ENCODE measurements at places on chromosomes 11 and 22.

DNA sequence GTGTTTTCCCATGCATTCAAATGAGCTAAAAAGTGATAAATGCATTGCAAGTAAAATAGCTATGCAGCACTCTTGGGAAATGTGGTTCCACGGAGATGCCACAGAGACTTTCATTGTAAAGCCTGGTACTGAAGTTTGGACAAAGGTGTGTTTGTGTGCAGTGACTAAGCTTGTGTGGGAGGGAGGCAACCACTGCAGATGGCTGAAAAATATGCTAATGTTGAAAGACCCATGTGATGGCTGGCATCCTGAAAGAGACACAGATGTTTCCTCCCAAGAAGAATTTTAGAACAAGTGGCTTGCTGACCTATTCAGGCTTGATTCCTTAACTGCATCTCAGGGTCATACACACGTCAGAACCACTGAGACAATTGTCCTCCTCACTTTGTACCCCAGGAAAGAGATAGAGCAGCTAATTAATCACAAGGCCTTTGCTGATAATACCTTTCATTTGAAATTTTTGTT, 73.8 kb downstream of the FAM76B start:
- no peak for DNase-seq

GRCh38 chr11:67269401-67270255, 3.4 kb downstream of the GRK2 start:
- DNase-seq = no peak

DNA sequence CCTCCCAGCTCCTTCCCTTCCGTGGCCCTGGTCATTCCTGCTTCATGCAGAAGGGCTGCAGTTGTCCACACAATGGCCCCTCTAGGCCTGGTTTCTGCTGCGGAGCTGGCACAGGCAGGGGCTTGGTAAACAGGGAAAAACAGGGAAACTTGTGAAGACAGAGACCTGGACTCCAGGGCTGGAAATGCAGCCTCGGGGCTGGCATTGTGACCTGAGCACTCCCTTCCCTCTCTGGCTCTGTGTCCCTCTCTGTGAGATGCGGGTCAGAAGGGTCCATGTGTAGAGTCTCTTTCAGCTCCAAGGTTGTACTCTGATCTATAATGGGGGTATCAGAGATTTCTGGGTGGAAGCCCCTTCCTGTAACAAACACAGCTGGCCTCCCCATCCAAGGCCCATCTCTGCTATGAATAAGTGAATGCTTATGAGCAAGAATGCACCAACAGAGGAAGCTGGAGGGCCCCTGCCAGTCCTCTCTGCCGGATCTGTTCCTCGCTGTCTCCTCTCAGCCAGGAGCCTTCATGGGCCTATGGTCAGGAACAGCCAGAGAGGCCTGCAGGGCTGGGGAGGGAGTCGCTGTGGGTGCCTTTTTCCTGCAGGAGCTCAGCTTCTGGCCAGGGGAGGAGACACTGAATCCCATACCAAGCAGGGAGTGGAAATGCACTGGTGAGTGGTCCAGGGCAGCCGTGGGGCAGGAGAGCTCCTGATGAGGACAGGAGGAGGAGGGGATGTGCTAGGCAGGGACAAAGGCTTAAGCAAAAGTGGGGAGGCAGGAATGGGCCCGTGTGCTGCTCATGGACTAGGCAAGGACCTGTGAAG, 6.7 kb upstream of the DERL3 start:
- no peak for DNase-seq

- no peak for DNase-seq
Measured at GRCh38 chr22:45548247-45548840, 45.7 kb downstream of the FBLN1 start.

- DNase-seq = no peak
Measured at GRCh38 chr11:68329978-68330699, 17.7 kb downstream of the LRP5 start.

- DNase-seq = no peak
Measured at GRCh38 chr11:36164506-36165250, 124.5 kb downstream of the COMMD9 start.

DNA sequence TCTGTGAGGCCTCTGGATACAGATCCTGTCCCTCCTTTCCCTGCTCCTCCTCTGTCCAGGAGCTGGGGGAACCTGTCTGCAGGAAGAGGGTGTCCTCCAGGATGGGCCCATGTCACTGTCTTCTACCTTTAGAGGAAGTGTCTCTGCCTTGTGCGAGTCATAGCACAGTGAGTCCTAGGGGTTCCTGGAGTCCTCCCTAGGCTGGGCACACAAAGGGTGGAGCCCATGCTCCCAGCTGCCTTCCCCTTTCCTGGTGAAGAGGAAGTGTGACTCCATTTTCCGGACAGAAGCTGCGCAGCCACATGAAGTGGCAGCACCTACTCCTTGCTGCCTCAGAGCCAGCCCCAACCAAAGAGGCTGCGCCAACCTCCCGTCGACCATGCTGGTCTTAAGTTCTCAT, 112.2 kb downstream of the CTTN start:
- DNase-seq = no peak

DNA sequence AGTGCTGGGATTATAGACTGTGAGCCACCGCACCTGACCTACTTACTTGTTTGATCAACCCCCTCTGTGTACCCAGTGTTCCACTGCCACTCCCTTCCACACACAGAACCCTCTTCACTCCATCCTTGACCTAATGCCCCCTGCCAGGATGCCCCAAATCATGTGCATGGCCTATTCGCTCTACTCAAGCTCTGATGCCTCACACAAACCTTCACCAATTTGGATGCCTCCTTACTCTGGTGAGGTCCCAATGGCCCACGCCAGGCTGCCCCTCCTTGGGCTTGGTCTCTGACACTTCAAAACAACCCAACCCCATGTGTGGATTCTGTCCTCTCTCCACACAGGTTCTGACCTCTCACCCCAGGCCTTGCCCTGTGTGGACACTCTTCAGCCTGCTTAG, 9.4 kb upstream of the PSMC3 start:
- no peak for DNase-seq
